ENCODE measurements at places on chromosomes 3 and 15.

DNA sequence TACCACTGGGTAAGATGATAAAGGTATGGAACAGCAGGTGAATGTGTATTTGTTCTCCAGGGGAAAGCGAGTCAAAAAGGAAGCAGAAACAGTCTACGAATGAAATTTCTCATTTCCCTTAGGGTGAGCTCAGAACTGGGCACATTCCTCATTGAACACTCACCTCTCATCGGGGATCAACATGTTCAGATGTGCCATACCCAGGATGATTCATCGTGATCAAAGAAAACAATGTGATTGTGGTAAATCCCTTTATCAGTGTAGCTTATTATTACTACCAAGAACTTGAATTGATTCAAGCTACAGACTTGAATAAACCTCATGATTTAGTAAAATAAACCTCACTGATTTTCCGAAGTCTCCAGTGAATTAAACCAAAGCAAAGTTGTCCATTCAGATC, 72.1 kb downstream of the GJD2 start:
- no peak for DNase-seq

DNA sequence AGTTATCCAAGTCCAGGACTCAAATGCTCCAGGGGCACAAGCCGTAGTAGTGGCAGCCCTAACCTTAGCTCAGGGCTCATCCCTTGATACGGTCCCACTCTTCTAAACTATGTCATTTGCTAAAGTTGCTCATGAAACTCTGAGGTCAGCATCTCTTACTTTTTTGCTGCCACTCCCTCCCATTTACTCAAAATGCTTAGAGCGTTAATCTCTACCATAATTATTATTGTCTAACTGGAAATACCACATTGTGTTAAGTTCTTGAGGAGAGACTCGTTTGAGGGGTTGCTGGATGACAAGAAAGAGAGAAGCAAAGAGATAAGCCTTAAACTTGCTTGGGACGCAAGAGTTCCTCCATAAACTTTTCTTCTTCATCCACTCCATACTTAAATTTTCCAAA, 26.9 kb upstream of the TMOD3 start:
- DNase-seq, result no peak

DNA sequence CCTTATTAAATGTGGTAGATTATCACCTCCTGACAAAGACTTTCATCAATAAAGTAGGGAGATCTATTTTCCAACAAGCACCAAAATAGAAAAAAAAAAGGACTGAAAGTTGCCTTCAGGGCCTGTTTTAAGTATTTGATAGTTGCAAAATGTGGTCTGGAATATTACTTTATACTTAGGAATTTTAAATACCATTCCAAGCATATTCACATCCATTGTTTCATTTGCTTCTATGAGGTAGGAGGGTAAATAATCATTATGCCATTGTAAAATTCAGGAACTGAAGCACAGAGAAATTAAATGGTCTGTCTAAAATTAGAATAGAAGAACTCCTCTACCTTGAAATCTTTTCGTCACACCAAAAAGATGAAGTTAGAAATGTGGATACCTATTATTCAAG, 110.0 kb downstream of the TMCC1 start:
- DNase-seq, result no peak

DNA sequence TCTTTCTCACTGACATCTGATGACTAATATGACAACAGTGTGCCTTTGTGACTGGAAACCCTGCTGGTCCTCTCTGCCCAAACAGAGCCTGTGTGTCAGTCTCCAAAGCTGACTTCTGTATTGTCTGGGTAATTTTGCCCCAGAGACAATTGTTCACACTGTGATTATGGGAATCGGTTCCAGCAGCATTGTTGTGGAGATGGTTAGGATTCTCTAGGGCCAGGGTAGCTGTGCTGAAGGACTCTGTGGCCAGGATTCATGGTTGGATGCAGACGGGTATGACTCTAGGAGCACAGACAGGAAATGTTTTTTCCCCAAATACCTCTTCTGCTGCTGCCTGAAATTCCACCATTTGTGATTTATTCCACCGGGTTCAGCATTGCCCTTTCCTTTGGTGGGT, 57.5 kb upstream of the ITGA11 start:
- no peak for DNase-seq

- DNase-seq, result no peak
Observed at GRCh38 chr3:112605285-112605684, 35.7 kb downstream of the CCDC80 start.

DNA sequence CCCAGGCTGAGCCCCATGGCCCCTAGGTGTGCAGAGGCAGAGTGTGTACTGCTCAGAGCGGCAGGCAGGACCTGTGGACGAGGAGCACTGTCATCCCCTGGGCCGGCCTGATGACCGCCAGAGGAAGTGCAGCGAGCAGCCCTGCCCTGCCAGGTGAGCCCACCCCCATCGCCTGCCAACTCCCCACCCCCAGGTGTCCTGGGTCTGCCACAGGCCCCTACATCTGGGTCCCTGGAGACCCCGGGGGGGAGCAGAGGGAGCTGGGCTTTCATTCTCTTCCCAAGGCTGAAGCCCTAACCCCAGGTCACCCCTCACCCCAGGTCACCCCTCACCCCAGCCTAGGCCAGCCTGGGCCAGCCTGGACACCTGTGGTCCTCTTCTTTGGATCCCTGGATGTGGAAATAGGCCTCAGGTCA, 93.1 kb downstream of the TBC1D2B start:
- no peak for DNase-seq

- DNase-seq, result no peak
Observed at GRCh38 chr15:85534031-85534430, 153.6 kb downstream of the AKAP13 start.

- DNase-seq, result no peak
Observed at GRCh38 chr15:55627730-55628368, 39.7 kb upstream of the PYGO1 start.

DNA sequence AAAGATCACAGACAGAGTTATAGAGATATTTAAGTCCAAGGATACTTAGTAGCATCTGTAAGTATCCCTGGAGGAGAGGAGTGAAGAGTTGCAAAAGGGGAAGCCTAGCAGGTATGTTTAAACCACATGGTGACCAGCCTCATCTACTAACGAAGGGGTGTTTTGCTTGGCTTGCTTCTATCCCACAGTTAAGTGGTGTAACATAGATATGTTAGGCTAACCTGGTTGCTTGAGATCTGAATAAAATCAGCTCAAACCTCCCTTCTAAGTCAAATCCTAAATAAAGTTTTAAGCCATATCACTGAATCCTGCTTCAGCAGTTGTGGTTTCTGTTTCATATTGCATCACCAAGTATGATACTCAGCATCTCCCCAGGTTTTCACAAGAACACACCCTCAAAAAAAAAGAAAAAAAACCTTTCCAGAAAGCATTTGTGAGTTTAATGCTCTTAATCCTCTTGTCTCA, 880.2 kb downstream of the ROBO1 start:
- no peak for DNase-seq

DNA sequence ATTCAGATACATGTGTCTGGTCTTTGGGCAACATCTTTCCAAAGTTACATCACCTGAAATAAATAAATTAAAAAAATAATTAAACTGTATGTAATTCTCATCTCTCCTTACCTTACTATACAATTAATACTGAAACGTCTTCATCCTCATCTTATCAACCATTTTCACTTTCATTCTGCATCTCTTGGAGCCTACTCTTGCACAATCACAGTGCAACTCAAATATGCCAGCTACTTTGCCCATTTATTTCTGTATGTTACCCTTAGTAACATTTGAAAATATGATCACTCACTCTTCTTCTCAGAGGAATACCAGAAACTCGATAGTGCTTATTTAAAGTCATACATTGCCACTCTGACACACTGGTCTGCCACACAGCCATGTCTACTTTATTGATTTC, 1357.1 kb upstream of the CADM2 start:
- no peak for DNase-seq

GRCh38 chr15:81575436-81576123, 201.6 kb upstream of the TMC3 start:
- no peak for DNase-seq

- DNase-seq, result no peak
Observed at GRCh38 chr3:32381922-32382321, 9.7 kb upstream of the CMTM7 start.
